ENCODE measurements at places on chromosomes 5 and 9.

DNA sequence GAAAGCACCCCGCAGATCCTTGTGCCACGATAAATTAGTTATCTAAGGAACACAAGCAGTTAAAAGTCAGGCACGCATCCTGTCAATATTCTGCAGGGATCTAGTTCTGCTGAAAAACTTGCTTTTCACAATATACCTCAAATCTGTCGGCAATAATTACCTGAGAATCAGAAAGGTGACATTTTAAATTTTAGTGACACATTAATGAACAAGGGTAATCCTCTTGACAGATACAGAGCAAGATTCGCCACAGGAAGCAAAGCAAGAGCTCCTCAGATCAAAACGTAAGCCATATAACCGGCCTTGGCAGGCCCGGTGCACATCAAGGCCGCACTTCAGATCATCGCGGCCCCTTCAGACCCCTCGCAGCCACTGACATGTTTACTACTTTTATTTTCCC is 185.7 kb downstream of the ATPSCKMT start:
- no peak for DNase-seq

DNA sequence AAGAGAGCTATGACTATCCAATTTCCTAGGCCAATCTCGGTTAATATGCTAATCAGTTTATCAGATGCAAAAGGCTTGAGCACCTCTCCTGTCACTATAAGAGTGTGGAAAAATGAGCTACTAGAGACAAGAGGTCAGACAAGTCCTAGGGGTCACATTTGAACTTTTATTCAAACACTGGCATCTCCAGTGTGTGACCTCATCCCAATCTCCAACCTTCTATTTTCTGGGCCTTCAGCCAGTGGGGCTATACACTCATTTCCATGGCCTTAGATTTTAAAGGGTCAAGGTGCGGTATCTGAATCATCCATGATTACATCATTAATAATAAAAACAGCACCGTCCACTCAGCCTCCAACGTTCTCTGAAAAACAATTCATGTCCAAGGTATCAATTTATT is 139.6 kb upstream of the LRRTM2 start:
- peak; percentile 56 for DNase-seq

DNA sequence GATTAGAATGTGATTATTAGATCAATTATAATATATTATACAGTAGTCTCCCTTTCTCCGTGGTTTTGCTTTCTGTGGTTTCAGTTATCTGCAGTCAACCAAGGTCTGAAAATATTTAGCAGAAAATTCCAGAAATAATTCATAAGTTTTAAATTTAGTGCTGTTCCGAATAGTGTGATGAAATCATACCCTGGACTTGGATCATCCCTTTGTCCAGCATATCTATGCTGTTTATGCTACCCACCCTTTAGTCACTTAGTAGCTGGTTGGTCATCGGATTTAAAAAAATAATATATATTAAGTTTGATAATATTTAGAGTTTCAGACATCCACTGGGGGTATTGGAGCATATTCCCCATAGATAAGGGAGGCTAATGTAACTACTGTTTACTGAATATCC is 19.6 kb downstream of the RMI1 start:
- DNase-seq: no peak

GRCh38 chr9:111050819-111051218 is 12.5 kb upstream of the LPAR1 start:
- DNase-seq: no peak

- DNase-seq: no peak
Observed at GRCh38 chr5:91434348-91434747, 51.2 kb upstream of the ARRDC3 start.

DNA sequence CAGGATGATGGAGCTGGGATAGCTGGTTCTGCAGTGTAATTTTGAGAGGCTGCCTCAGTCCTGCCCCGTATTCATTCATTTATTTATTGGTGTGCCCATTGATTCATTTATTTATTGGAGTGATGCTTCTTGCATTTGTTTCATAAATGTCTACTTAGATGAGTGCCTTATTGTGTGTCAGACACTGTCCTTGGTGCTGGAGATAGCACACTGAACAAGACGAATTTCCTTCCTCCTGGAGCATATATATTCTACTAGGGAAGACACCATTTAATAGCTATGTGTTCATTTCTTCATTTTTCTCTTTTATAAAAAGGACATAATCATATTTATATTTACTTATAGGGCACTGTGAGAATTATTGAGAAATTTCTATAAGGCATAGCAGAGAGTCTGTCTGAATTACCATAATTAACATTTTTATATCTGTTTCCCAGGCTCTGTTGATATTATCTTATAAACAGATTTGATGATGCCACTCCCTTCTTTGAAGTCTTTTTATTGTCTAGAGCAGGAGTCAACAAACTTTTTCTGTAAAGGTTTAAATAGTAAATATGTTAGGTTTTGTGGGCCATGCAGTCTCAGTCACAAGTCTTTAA is 433.9 kb upstream of the ZNF608 start:
- no peak for DNase-seq

DNA sequence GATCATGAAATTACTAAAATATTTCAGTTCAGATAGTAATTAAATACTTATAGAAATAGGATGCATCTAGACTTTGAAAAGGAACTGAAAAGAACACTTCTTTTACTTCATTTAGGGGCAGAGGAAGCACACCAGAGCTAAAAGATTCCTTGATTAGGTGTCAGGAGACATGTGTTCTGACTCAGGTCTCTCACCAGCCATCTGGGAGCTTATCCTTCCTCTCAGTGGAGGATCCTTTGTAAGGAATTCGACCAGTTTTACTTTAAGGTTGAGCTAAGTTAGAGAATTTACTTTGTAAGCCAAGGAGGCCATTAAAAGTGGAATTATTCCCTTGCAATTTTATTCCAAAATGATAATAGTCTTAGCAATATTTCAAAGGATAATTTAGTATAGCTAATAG is 16.7 kb downstream of the VCAN start:
- no peak for DNase-seq

GRCh38 chr9:91429501-91429900 is 5.9 kb upstream of the NFIL3 start:
- DNase-seq: no peak

DNA sequence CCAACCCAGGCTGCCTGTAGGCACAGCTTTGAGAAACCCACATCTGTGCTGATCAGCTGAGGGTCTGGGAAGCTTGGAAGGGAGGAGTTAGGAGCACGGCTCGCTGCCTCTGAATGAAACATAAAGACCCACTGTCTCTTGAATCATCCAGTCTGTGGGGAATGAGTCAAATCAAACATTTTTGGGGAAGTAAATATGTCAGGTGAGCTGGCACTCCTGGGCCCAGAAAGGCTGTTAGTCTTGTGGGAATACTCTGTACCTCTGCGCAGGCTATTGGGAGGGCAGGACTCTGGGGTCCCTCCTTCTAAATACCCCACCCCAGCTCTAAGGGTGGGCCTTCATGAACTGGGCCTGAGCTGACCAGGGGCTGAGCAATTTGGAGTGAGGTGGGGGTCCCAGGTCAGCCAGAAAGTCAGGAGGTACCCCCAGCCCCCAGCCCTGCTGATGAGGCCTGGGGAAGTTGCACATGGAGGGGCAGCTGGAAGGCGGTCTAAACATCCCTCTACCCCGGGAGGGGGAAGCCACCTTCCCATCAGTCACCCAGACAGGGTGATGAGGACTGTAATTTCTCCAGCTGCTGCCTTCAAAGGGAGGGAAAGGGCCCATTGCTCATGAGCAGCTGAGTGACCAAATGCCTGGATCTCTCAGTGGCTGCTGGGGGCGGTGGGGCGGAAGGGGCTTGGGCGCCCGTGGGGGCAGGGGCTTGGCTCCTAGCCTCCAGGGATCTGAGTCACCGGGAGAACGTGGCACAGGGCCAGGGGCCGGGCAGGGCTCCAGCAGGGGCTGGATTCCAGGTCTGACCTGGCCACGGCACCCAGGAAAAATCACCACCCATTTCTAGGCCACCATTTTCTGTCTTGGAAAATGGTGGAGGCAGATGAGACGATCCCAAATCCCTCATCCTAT is 10.8 kb downstream of the FIBCD1 start:
- peak; percentile 92 for DNase-seq

- peak; percentile 68 for DNase-seq
Observed at GRCh38 chr5:100647461-100648230, 112.5 kb downstream of the FAM174A start.

DNA sequence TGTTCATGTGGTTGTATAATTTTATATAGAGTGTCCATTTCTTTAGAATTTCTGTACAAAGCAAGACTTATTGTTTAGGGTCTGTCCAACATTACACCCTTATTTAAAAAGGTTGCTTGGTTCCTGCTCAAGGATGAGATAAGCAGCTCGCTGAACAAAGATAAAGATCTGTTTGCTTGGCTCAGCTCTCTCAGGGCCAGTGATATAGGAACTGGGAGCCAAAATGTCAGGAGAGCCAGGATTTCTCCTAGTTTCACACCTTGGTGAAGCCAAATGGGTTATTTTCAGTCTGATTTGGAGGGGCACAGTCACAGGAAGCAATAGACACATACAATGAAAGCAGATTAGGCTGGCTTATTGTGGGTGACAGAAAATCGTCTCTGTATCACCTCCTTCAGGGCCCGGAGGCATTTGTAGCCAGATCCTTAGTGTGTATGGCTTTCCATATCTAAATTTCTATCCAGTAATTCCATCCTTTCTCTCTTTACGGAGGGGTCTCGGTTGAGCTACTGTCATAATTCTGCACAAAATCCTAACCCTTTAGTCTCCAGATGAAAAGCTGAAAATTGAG is 396.4 kb downstream of the TMEM232 start:
- DNase-seq: no peak

DNA sequence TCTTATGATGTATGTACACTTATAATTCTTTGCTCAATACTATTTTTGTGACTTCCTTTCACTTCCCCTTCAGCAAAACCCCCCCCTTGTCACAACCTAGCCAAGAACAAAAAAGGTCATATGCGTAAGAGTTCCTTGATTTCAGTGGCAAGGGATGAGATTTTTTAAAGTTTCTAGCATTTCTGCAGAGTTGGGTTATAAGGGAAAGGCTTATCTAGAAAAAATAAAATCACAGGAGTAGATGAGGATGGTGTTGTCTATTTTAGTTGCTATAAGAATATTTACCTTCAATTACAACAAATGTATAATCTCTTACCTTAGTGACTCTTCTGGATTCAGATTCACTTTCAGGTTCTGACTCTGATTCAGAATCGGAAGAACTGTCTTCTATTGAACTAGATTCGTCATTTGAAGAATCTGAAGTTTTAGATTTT is 184.6 kb downstream of the AP3B1 start:
- no peak for DNase-seq

DNA sequence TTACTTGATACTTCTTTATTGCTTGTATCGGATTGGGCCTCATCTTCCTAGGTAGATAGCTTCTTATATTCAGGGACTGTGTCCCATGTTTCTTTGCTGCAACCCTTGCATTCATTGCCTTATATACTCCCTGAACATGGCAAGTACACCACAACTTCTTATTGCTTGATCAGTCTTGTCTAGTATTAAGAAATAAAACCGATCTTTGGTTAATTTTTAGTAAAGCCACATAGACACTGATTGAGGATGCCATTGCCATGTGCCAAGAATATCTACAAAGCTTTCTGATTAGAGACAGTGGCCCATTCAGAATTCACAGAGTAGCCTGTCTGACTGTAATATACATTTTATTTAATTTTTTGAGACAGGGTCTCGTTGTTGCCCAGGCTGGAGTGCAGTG is 34.7 kb upstream of the ANKRD55 start:
- no peak for DNase-seq

DNA sequence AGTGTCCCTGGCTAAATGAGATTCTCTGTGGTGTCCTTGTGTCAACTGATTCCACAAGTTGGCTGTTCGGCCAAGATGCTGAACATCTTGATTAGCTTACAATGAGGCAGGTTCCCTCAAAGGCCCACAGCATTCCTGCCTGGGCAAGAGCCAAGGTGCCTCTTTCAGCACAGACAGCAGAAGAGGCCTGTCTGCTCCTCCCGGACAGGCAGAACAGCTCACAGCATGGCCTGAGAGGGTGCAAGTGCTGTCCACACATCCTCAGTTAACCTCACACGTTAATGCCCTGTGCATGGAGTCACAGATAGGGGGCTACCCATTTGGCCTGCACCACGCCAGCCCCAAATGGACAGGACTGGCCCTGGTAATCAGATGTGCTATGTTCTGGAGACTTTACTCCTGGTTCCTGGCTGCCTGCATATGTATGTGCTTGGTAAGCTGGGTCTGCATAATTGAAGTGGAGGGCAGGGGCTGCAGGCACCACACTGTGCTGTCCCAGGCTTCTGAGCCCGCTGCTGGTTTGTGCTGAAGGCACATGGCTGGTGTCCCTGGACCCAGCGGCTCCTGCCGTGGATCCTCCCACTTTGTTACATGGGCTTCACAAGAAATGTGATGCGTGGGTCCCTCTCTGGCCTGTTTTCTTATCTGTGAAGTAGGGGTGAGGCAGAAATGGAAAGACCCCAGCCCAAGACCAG is 8.9 kb downstream of the CSF2 start:
- DNase-seq: no peak

GRCh38 chr9:5608298-5609225 is 20.3 kb upstream of the RIC1 start:
- DNase-seq: peak; percentile 33

GRCh38 chr9:82234160-82234943 is 245.8 kb downstream of the SPATA31D1 start:
- DNase-seq: no peak

GRCh38 chr5:54310433-54311175 is at the start of gene ARL15:
Gene ARL15 (minus strand): TSS chr5:54310573.
- DNase-seq: peak; percentile 100

DNA sequence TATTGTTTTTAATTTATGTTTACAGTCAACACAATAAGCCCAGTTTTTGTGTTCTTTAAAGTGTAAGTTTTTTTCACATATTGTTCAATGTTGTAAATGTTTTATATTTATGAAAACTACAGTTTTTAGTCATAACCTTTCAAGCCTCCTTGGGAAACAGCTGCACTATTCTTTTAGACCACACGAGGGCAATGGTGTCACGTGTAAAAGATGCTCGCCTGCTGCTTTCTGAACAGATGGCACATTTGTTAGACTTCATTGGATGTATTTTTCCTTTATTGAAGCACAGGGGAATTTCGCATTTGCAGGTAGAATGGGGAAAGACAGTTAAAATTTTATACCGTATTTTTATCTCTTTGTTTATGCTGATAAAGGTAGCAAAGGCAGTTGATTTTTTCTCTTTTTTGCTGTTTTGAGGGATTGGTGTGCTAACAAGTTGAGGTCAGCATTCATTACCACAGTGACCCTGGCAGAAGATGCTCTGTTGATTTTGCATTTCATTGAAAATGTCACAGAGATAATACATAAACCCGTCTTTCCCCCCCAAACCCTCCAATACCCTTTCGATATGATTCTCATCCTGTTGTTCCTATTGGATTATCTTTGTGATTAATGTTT is 59.0 kb downstream of the MAT2B start:
- peak; percentile 48 for DNase-seq

GRCh38 chr5:91929522-91929817 is 546.4 kb upstream of the ARRDC3 start:
- DNase-seq: no peak

Data from kidney glomerular epithelial cell (primary cell).